Central memory CD4-positive, alpha-beta T cell (primary cell): ENCODE measurements at places on chromosomes 12 and 14.

- no peak for DNase-seq
Observed at GRCh38 chr12:53197011-53197640, 9.9 kb downstream of the ITGB7 start.

GRCh38 chr12:79400481-79400880 lies 290.3 kb downstream of the PAWR start:
- DNase-seq: no peak

DNA sequence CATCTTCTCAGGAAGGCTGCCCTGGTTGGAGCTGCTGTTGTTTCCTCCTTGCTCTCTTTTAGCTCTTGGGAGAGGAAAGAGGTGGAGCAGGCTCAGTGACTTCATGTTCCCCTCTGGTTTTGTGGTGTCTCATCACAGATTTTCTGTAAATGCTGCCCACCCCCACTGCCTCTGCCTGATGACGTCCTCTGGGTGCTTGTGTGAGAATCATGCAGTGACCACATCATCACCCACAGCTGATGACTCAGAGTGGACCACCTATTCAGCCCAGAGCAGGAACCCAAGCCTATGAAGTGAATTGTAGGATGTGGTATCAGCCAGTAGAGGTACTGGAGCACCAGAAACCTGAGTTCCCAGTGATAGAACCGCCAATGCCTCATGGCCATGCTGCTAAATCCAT lies at the start of gene GZMB:
TSS of gene GZMB (minus strand) at position 33 of the 400 bp plus-strand sequence. CDS start at position 3, 30 bp downstream.
- DNase-seq: no peak

- DNase-seq: peak; percentile 64
Observed at GRCh38 chr12:1592444-1593173, 1.8 kb downstream of the FBXL14 start.

DNA sequence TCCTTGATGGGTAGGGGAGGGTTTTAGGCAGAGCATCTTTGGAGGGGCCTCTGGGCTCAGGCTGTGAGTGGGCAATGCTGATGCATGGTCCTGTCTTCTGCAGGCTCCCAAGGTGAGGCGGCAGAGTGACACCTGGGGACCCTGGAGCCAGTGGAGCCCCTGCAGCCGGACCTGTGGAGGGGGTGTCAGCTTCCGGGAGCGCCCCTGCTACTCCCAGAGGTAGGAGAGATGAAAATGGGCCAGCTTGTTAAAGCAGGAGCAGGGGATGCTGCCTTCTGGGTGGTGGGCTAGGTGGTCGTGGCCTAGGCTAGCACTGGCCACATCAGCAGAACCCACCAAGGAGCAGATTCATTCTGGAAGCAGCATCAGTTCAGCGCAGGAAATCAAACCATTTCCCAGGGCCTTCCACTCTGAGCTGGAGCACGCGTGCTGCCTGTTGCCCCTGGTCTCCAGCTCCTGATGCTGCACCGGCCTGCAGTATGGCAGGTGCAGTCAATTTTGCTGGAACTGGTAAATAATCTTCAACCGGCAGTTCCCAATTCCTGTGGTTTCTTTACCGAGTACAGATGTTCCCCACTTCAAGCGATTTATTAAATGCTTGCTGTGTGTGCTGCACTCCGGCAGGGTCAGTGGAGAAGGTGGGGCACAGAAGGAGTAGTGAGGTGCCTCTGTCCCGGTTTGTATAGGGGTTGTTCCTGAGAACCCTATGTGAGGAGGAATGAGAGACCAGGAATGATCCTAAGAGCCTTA lies 7.4 kb downstream of the PAPLN start:
- DNase-seq: no peak

- no peak for DNase-seq
Observed at GRCh38 chr12:130124106-130124505, 38.2 kb upstream of the FZD10 start.

- no peak for DNase-seq
Observed at GRCh38 chr12:124149287-124149686, 145.6 kb upstream of the RFLNA start.

- no peak for DNase-seq
Observed at GRCh38 chr14:103739466-103739792, 23.8 kb downstream of the ZFYVE21 start.

GRCh38 chr14:89767861-89768268 lies 186.7 kb downstream of the EFCAB11 start:
- peak; percentile 52 for DNase-seq

DNA sequence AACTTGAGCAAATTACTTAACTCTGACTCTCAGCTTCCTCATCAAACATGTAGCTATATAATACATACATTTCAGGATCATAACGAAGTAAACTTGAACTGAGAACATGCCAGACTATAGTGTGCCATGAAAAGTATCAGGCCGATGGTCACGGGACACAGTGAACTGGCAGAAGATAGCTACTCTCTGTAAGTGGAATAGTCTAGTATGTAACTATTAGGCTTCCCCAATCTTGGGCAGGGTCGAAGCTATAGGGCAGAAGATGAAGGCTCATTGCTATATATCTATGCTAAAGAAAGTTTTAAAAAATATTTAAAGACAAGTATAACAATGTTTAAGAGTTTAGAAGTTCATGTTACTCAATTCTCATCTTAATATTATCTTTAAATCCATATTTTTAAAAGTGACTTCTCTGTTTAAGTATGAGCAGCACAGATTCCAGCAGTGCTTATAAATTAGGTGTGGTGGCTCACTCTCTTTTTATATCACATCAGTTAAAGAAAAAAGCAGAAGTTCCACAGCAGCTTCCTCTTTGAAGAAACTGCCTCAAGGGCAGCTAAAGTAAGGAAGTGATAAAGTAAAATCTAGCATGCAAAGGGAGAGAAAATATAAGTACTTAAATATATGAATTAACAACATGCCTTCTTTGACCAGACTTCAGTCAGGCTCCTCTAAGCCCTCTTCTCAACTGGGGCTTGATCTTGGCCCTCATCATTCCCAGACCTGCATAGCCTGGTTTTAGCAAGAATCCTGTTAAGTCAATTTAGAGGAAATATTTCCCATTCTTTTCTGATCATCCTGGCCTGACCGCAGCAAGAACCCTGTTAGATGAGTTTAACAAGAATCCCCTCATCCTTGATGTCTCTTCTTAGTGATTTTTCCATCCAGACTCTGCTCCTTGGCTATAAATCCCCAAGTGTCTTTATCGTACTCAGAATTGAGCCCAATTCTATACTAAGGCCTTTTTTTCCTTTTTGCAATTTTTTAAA lies 8.4 kb upstream of the GLIPR1 start:
- no peak for DNase-seq

DNA sequence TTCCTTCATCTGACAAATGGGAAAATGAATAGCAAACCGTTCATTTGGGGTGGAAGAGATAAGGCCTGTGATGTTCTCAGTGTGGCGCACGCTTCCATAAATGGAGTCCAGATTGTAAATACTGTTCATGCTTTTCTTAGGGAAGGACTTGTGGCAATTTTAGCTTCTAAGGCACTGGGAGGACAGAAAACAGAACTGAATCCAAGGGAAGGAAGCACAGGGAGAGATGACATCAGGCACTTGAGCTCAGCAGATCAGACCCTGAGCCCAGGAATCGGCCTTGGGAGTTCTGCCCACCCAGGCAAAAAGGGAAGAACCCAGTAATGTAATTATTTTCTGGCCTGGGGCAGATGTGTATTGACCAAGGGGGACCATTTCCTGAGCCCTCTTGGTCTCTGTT lies 7.2 kb upstream of the SH2B3 start:
- no peak for DNase-seq

DNA sequence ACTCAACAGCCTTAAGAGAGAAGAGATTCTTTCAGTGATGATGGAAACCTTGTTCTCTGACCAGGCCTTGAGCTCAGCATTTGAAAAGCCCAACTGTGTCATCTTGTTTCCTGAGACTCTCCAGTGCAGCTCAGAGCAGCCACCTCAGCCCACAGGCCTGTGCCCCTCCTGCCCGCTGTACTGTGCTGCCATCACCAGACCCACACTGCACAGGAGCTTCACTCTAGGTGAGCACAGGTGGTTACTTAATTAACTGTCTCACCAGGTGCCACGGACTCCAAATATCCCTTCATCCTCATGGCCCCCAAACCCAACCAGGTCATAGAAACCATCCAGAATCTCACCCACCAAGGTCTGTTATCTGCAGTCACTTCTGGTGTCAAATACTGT lies 51.3 kb downstream of the JAG2 start:
- DNase-seq: no peak

DNA sequence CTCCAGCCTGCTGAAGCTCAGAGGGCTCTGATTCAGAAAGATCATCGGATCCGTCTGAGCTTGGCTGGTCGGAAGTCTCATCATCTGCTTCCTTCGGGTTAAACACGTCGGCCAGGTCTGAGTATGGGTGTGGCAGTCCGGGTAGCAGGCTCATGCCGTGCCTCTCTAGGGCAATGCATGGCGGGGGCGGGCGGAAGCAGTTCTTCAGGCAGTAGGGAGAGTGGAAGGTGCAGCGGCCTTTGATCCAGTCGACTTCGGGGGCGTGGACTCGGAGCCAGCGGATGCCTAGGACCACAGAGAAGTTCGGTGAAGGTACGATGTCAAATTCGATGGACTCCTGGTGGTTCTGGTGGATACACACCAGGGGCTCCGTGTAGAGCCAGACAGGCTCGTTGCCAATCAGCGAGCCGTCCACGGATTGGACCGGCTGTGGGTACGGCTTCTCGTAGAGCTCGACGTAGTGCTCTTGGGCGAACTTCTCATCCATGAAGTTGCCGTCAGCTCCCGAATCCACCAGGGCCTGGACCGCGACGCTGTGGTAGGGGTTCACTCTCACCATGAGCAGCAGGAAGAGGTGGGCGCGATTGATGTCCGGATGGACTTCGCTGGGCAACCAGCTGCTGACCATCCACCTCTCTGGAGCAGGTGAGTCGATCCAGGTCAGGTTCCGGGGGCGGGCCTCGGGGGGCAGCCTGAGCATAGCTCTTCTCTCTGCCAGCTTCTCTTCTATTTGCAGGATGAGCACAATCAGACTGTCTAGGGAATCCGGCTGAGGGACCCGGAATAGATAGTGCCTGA lies 20.3 kb downstream of the RTL1 start:
- no peak for DNase-seq

DNA sequence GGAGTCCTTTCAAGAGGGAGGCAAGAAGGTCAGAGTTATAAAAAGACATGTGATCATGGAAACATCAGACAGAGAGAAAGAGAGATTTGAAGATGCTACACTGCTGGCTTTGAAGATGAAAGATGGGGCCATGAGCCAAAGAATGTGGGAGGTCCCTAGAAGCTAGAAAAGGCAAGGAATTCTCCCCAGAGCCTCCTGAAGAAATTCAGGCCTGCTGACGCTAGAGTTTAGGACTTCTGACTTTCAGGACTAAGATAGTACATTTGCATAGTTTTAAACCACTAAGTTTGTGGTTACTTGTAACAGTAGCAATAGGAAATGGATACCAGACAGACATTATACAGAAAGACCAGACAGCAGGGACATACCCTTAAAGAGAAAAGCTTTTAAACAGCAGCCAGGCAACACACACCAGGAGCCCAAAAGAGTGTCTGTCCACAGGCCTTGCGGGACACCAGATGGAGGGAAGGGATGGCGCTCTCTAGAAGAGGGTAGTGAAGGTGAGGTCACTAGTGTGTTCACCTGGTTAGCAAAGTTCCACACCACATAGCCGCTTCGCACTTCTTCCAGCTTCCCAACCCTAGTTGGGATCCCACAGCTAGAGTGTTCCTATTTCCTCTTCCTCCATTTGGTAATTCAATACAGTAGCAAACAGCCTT lies 29.7 kb upstream of the CEBPE start:
- no peak for DNase-seq

DNA sequence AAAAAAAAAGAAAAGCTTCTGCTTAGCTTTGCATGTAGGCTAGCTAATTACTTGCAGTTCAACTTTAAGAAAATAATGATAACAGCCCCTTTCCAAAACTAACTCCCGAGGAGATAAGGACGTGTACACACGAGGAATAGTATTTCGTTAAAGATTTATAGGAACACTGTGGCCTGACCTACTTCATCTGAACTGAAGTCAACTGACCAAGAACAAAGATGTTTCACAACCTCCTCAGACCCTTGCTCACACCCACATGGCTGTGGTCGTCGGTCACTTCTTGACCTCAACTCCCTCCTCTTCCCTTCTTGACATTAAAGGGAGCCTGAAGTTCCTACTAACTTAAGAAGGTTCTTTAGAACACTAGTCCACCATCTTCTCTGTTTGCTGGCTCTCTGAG lies 25.3 kb upstream of the FAM181A start:
- DNase-seq: no peak

DNA sequence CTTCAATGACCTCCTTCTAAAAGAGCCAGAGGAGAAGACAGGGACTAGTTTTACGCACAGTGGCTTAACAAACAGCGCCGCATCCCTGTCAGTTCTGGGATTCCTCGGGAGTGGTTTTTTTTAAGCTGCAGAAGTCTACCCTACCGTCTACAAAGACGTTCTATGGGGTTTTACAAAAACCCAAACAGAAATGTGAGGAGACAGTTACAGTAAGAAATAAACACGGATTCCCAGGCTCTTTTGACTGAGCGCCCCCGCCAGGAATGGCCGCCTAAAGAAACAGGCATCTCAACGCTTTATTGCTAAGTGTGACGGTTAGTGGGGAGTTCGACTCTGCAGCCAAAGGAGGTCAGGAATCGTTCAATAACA lies 484 bp downstream of the ALKBH1 start:
- DNase-seq: no peak

GRCh38 chr12:118346895-118347294 lies 25.8 kb downstream of the TAOK3 start:
- no peak for DNase-seq

GRCh38 chr14:66507181-66507721 lies 696 bp upstream of the GPHN start:
- no peak for DNase-seq

GRCh38 chr14:65637780-65638179 lies 225.2 kb downstream of the FUT8 start:
- DNase-seq: no peak

DNA sequence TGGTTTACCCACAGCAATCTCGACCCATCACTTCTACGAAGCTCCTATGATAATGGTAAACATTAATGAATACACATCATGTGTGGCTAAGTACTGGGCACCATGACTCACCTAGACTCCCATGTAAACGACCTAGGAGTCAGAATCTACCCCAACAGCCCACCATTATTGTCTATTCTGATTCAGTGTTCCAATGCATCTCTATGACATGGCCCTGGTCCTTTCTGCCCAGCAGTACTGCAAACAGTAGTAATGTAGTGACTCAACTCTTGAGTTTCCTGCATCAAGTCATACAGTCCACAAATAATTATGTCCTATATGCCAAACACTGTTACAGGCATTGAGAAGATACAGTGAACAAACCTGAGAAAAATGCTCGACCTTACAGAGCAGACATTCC lies 14.6 kb downstream of the GTF2A1 start:
- DNase-seq: no peak

DNA sequence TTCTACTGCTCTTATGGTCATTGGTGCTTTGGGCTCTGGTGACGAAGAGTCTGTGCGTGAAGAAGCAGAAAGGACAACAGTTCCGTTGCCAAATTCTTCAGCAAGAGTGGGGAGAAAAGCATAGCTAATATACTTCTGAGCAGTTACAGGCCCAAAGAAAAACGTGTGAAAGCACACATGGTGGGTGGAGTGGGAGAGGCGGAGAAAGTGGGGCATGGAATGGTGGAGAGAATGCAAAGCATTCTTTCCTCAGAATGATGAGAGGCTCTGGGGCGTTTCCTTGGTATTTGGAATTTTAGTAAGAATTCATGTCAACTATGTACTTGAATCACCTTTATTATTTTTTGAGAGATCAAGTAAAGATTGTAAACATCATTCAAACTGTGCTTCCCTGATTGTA lies 396.1 kb downstream of the NAV3 start:
- no peak for DNase-seq

GRCh38 chr14:65198346-65198745 lies 96.0 kb upstream of the MAX start:
- no peak for DNase-seq
